Activated naive CD4-positive, alpha-beta T cell (primary cell): ENCODE measurements at places on chromosomes 3 and 15.

GRCh38 chr3:115108614-115109013 is 38.5 kb downstream of the ZBTB20 start:
- DNase-seq, result no peak

DNA sequence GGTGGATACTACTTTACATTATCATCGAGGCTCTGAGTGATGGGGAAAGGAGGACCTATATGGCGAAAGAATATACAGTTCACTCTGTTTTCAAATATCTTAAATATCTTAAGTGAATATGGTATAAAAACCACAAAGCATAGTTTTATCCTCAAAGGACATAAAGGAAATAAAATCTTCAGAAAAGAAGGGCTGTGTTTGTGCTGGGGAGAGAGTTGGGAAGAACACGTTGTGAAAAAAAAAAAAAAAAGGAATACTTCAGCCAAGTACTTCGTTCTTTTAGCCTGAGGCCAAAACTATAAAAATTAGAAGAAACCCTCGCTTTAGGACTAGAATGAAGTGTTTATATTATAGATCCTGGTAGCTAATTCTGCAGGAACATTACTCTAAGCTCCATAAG is 10.2 kb upstream of the TMEM212 start:
- DNase-seq, result no peak

GRCh38 chr3:181066143-181067087 is 76.9 kb upstream of the DNAJC19 start:
- DNase-seq, result no peak

GRCh38 chr3:18681818-18682345 is 256.7 kb upstream of the SATB1 start:
- DNase-seq, result no peak

DNA sequence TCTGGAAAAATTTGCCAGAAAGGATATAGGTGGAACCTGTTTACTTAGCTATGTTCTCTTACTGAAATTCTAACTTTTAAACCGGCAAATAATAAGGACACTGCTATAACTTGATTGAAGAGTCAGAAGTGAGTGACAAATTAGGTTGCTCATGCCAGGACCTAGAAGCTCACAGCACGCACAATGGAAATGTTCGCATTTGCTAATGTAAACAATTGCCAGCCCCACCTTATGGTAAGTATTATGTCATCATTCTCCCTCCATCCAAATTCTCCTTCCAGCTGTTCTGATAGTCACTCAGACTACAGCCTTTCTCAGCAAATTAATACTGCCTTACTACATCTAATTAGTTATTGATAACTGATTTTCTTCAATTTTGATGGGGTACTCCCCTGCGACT is 4.8 kb upstream of the STXBP5L start:
- no peak for DNase-seq

- no peak for DNase-seq
Observed at GRCh38 chr15:40999190-40999589, 45.9 kb downstream of the CHAC1 start.
